Endothelial cell of umbilical vein (primary cell): ENCODE measurements at places on chromosomes 6 and 20. TPM values are rescaled to one million over a fixed set of nuclear protein-coding genes. Genes with fewer than 3 reads are reported as not detected.
A peak's percentile ranks its signal among the peaks of the same experiment; 100 is the strongest.

DNA sequence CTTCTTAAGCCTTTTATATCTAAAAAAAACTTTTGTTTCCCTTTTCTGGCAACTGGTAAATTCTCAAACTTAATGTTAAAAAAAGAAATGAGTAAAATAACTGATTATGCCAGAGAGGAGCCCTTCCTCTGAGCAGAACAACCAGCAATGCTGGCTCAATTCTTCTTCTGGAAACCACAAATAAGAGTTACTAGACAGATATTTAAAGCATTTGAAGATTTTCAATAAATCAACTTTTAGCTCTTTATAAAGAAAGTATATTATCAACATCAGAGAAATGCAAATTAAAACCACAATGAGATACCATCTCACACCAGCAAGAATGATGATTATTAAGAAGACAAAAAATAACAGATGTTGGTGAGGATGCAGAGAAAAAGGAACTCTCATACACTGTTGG is 61.1 kb upstream of the TCF21 start:
- H3K27ac ChIP-seq = no peak overlapping the region
- no peak overlapping the region for H3K4me3 ChIP-seq
- H3K27me3 ChIP-seq = no peaks in the 10 kb centered on the region
- no peak for DNase-seq

The EFHC1 gene
- 14.6 and 21.1 TPM in 2 replicates for total RNA-seq

GRCh38 chr6:101818051-101818450 is 424.5 kb downstream of the GRIK2 start:
- DNase-seq = no peak
- H3K27ac ChIP-seq = no peak overlapping the region
- H3K4me3 ChIP-seq = no peak overlapping the region
- no peaks in the 10 kb centered on the region for H3K4me1 ChIP-seq

DNA sequence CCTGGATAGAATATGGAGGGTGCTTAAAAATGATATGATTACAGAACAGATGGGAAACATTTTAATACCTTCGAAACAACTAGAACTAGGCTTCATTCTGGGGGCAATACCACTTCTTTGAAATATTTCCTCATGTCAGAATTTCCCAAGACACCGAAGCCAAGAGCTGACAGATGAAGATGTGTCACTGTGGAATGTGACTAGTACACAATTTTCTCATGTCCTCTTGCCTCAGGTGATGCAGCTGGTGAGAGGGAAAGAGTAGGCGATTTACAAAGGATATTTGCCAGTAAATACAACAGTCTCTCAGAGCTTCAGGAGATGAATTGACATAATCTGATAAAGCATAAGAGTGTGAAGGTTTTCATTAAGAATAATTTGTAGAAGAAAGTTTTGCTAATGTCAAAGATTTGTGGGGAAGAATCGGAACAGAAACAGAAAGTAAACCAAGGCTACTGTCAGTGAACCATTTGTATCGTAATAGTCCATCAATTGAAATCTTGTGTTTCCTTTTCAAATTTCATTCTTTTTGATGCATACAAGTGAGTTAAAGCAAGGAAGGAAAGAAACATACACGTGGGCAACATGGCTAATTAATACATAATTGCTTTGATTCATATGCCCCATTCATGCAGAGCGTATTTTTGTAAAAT is 164.7 kb upstream of the CCN2 start:
- DNase-seq = peak; percentile 54
- H3K27ac ChIP-seq = peak overlapping the region; percentile 4
- peaks cover 12% of the 10 kb centered on the region for H3K4me1 ChIP-seq
- no peaks in the 10 kb centered on the region for H3K27me3 ChIP-seq
- H3K36me3 ChIP-seq = no peaks in the 10 kb centered on the region

DNA sequence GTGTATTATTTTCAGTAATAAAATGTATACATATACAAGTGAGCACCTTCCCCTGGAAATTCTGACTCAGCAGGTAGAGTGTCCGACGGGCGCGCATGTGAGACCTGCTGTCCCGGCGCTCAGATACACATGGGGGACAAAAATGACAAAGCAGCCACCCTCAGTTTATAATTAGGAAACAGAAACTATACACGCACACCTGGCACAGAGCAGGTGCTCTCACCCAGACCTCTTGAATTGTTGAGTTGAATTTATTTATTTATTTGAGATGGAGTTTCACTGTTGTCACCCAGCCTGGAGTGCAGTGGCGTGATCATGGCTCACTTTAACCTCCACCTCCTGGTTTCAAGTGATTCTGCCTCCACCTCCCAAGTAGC is 180.4 kb downstream of the ZDHHC14 start:
- no peak for DNase-seq
- no peak overlapping the region for H3K4me3 ChIP-seq
- no peaks in the 10 kb centered on the region for H3K27me3 ChIP-seq
- no peaks in the 10 kb centered on the region for H3K4me1 ChIP-seq

The WRNIP1 gene
- 47.7 and 50.1 TPM in 2 replicates for total RNA-seq

DNA sequence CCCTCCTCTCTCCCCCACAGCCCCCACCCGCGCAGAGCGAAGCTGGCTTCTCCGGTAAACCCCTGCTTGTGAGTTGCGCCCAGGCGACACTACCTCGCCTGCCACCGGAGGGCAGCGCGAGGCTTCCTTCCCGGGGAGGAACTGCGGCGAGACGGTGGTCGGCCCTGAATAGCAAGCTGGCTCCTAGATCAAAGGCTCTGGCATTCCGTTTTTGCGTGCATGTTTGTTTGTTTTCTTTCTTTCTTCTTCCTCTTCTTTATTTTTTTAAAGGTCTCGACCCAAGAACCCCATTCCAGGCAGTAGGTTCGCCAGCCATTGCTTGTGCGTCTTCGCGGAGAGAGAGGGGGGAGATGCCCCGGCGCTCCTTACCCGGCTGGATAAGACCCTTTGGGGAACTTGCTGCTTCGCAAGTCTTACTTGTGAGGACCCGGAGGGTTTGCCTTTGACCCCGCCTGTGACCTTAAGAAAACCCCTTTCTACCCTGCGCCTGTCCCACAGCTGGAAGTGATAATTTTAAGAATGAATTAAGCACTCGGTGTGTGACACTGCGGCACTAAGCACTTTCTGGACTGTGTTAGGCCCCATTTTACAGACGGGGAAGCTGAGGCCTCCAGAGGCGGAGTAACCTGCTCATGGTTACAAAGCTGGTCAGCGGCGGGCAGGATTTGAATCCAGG is 92.7 kb upstream of the SIRPA start:
- H3K4me3 ChIP-seq = peak overlapping the region; percentile 49
- peaks cover 5% of the 10 kb centered on the region for H3K27me3 ChIP-seq
- H3K36me3 ChIP-seq = no peaks in the 10 kb centered on the region

The MCCD1 gene
- total RNA-seq = not detected in 2 replicates

GRCh38 chr20:34052414-34052813 is 58.7 kb downstream of the RALY start:
- DNase-seq = peak; percentile 27
- H3K4me1 ChIP-seq = peaks cover 5% of the 10 kb centered on the region
- H3K27me3 ChIP-seq = no peaks in the 10 kb centered on the region
- H3K27ac ChIP-seq = no peak overlapping the region

- DNase-seq = no peak
- no peak overlapping the region for H3K27ac ChIP-seq
- H3K27me3 ChIP-seq = no peaks in the 10 kb centered on the region
- no peaks in the 10 kb centered on the region for H3K4me1 ChIP-seq
- no peaks in the 10 kb centered on the region for H3K36me3 ChIP-seq
Measured at GRCh38 chr20:39960522-39961428, 728.3 kb downstream of the MAFB start.

The RREB1 gene
- 30.8 and 33.0 TPM in 2 replicates for total RNA-seq

GRCh38 chr6:6715465-6715864 is 126.9 kb downstream of the LY86 start:
- H3K27ac ChIP-seq = no peak overlapping the region
- H3K36me3 ChIP-seq = no peaks in the 10 kb centered on the region
- H3K27me3 ChIP-seq = peaks cover under 1% of the 10 kb centered on the region

DNA sequence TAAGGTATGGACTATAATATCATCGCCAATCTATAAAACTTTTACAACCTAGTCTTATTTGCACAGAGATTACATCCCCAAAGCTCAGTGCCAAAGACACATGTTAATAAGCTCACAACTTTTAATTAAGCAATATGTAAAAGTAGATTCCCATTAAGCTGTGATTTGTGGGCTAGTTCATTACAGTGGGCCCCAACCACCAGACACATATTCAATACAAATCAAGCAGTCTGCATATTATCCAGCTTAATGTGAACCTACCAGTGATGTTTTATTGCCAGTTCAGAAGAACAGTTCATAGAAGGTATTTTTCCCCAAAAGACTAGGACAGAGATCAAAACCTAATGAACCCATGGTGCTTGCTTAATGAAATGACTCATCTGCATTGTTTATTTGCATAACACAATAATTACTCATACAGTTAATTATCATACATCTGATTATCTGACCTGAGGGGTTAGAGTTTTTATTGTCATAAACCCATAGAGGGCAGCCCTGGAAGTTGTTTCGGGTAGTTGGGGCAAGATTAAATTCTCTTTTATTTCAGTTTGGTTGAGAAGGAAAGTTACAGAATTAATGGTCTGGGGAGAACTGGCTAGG is 831.0 kb downstream of the TFAP2A start:
- H3K4me1 ChIP-seq = no peaks in the 10 kb centered on the region
- DNase-seq = peak; percentile 4
- H3K27ac ChIP-seq = no peak overlapping the region

- no peaks in the 10 kb centered on the region for H3K36me3 ChIP-seq
- no peaks in the 10 kb centered on the region for H3K27me3 ChIP-seq
- no peaks in the 10 kb centered on the region for H3K4me1 ChIP-seq
- H3K4me3 ChIP-seq = no peak overlapping the region
- DNase-seq = no peak
Measured at GRCh38 chr20:60904730-60905129, 347.3 kb upstream of the CDH4 start.

- no peaks in the 10 kb centered on the region for H3K27me3 ChIP-seq
- no peaks in the 10 kb centered on the region for H3K36me3 ChIP-seq
- H3K4me1 ChIP-seq = no peaks in the 10 kb centered on the region
- no peak for DNase-seq
- H3K4me3 ChIP-seq = no peak overlapping the region
- no peak overlapping the region for H3K27ac ChIP-seq
Measured at GRCh38 chr6:62652692-62653328, 366.8 kb upstream of the KHDRBS2 start.

DNA sequence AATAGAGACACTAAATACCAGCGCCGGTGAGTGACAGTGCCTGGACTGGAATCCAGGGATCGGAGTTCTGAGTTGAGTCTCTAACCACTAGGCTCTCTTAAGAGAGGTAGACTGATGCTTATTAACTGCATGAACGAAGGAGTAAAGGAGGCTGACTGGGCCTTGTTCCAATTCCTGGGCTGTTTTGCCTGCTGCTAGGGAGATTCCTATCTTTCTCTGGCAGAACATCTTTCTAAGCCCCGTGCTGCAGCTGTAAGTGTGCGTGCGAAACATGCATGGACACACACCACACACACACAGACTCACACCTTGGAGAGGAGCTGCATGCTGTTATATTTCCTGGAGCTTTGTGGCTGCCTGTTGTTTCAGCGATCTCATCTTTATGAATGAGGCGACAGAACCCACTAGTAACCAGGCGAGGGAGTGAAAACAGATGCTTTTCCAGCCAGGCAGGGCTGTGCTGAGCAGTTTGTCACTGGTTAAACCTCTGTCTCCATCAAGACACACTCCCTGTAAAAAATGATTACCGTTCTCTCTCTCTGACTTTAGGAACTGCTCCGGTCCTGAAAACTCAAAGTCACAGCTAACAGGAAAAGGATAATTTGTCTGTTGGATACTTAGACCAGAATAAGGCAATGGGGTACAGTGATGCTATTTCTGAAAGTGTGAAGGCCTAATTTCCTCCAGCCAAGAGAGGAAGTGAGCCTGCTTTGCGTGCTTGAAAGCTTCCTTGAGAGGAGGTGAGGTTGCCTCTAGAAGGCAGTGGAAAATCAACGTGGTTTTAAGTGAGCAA is 157.4 kb upstream of the ZNF217 start:
- H3K27ac ChIP-seq = no peak overlapping the region
- no peaks in the 10 kb centered on the region for H3K27me3 ChIP-seq
- DNase-seq = peak; percentile 29
- no peak overlapping the region for H3K4me3 ChIP-seq

The FAM83C gene
- total RNA-seq = not detected in 2 replicates

GRCh38 chr6:39268721-39269120 is 39.4 kb upstream of the KCNK5 start:
- no peaks in the 10 kb centered on the region for H3K36me3 ChIP-seq
- H3K27me3 ChIP-seq = no peaks in the 10 kb centered on the region
- H3K4me3 ChIP-seq = no peak overlapping the region
